ENCODE measurements at places on chromosomes 13 and 19.
A peak's percentile ranks its signal among the peaks of the same experiment; 100 is the strongest.

DNA sequence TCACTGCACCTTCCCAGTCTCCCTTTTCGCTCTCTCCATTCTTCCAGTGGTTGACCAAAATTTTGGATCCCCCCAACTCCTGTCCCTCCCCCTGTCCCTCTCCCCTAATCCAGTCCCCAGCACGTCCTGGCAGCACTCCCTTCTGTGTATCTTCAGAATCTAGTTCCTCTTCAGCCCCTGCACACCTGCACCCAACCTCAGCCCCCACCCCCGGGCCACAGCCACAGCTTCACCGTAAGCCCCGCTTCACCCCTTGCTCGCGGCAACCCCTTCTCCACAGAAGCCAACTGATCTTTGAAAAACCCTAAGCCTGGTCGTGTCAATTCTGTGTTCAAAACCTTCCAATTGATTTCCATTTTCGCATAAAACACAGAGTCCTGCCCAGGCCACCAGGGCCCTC, 35.5 kb upstream of the SLC15A1 start:
- DNase-seq, result no peak

DNA sequence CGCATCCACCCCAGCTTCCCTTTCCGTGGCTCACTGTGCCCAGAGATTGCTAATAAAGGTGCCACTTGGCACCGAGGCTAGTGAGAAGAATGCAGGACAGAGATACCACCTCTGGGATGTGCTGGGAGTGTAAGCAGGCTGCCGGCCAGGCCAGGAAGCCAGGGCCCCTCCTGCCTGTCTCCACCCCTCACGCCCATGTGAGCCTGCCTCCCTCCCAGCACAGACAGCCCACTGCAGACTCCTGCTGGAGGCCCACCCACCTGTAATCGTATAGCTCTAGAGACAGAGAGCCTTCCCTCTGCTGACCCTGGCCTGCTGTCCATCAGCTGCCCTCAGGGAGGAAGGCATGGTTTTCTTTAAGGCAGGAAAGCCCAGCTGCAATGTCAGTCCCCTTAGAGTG, 13.9 kb downstream of the VSTM2B start:
- no peak for DNase-seq

- no peak for DNase-seq
These were observed 285.8 kb upstream of the PCDH9 start for GRCh38 chr13:67515895-67516294.

GRCh38 chr19:31421856-31422255, 72.6 kb upstream of the TSHZ3 start:
- DNase-seq, result no peak

GRCh38 chr19:35024095-35024494, 6.2 kb upstream of the SCN1B start:
- no peak for DNase-seq

DNA sequence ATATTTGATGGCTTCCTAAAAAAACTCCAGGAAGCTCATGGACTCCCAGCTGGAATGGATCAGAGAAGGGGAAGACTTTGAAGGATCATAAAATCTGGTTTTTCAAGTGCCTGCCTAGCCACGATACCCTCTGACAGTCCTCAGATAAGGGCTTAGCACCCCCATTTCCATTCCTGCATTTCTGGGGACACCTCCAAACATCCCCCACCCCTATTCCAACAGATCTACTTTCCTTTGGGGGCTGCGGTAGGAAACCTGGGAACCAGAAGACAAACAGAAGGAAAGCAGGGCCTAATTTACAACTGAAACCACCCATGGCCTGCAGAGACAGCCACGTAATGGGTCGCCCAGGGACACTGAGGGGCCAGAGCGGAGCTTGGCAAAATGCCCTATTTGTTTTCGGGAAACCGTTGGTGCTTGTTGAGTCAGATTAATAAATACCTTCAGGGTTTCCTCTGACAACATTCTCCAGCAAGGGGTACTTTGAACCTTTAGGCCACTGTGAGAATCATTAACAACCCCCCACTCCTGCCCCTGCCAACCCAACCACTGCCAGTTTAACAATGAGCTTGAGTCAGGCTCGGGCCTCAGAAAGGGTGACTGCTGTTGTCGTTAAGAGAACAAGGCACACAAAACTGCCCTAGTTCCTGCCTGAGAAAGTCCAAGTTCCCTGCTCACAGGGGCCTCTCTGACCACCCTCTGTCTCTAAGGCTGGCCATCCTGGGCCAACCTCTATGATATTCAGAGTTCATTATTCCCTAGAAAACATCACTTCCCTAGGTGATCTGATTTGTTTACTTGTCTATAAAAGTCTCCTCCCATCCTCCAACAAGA, 23.5 kb downstream of the RHPN2 start:
- no peak for DNase-seq

GRCh38 chr19:49862391-49863253, 4.8 kb downstream of the PNKP start:
- peak; percentile 35 for DNase-seq

DNA sequence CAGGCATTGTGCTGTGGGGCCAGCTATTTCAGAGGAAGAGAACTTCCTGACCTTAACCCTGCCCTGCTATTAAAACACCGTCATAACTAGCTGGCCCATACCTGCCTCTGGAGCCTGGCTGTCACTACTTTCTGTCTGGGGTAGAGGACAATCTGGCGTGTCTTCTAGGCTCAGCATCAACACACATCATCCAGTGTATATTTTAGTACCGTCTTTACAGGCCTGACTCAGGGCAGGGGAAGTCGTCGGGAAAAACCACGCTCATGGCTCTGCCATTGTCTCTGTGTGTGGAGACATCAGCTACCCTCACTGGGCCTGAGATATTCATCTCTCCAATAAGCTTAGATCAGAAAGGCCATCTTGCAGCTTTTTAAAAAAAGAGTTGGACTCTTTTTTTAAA, 151.1 kb downstream of the KATNAL1 start:
- no peak for DNase-seq

DNA sequence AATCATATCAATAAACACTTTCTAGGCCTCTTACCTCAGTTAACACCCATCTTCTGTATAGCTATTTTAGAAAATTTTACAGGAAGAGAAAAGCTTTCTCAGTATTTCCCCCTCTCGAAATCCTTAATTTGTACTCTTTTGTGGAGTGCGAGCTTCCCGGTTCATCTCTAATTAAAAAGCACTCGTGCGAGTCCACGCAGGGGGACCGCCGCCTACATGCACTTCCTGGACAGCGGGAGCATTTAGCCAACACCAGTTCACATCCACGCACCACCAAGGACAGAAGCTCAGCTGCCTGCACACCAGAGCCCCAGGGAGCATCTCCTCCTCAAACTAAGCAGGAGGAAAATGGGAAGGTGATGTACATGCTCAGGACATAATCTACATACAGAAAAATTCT, 60.0 kb downstream of the RASA3 start:
- no peak for DNase-seq

DNA sequence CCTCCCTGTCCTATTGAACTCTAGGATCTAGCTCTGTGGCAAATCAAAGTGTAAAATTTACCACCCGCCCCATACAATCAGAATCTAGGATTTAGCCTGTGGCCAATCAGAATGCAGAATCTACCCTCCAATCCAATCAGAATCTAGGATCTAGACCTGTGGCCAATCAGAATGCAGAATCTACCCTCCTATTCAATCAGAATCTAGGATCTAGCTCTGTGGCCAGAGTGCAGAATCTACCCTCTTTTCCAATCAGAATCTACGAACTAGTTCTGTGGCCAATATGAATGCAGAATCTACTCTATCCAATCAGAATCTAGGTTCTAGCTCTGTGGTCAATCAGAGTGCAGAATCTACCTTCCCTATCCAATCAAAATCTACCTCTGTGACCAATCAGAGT, 25.8 kb downstream of the PRKD2 start:
- no peak for DNase-seq

- peak; percentile 64 for DNase-seq
These were observed 11.7 kb downstream of the NTN5 start for GRCh38 chr19:48660852-48661710.

GRCh38 chr19:32877323-32877912, 7.9 kb upstream of the SLC7A9 start:
- no peak for DNase-seq

DNA sequence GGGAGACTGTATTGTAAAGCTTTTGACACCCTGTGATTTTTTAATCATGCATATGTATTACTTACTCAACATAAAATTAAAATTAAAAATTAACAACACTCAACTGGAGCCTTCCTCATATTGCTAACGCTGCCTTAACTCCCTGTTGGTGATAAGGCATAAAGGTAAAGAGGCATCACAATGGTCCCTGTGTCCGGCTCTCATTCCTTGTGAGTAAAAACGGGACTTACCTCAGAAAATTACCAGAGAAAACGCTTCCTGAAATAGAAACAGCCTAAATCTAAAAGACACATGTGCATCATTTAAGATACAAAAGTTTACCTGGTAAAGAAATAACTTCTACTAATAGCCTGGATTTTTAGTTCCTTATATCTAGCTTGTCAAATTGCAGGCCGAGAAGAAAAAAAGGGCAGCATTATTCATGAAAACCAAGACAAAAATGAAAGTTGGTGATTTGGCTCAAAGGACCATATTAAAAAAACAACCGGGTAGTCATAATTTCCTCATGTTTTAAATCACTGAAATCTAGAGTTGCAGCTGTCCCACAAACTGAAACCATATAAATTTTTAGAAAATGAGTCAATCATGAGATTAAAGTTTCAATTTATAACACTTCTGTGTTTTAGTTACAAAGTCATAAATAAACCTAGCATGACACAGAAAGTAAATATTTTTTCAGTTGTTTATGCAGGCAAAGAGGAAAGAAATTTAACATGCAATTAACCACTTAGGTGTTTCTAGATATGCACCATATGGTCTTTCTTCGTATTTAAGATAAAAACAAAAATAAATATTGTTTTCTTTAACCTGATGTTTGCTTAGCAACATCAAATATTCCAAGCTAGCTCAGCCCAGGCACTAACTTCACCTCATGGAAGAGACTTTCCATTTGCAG, 94.7 kb downstream of the MIPEP start:
- DNase-seq, result no peak

GRCh38 chr19:19687090-19687489, 18.5 kb downstream of the ZNF101 start:
- DNase-seq, result no peak

DNA sequence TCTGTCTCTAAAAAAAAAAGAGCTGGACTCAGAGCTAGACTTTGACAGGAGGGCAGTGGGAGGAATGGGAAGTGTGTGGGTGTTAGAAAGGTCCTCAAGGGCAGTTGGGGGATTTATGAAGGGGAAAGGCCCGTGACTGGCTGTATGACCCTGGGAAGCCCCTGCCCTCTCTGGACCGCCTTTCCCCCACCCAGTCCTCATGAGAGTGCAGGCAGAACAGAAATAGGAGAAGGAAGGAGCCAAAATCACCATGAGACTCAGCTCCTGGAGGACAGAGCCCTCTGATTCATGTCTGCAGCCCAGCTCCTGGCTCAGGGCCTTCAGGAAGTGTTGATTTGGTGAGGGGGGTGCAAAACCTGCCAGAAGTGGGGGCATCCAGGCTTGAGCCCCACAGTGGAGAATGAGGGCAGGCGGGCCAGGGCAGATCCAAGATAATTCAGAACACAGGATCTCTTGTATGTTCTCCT, 8.7 kb upstream of the SMG9 start:
- no peak for DNase-seq

DNA sequence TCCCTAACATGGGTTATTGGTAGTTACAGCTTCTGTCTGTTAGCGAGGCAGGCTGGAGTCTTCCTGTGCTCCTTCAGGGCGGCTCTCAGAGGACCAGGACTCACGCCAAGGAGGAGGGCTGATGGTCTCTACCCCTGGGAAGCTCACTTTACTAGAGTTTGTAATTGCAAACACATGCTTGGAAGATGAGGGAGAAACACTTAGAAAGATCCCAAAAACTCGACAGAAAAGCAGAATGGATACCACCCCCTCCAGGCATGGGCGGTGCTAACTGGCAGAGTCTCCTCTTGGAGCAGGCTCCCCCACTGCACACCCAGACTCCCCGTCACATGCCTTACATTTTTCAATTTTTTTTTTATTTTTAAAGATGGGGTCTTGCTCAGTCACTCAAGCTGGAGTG, 62.0 kb downstream of the PARP4 start:
- no peak for DNase-seq

DNA sequence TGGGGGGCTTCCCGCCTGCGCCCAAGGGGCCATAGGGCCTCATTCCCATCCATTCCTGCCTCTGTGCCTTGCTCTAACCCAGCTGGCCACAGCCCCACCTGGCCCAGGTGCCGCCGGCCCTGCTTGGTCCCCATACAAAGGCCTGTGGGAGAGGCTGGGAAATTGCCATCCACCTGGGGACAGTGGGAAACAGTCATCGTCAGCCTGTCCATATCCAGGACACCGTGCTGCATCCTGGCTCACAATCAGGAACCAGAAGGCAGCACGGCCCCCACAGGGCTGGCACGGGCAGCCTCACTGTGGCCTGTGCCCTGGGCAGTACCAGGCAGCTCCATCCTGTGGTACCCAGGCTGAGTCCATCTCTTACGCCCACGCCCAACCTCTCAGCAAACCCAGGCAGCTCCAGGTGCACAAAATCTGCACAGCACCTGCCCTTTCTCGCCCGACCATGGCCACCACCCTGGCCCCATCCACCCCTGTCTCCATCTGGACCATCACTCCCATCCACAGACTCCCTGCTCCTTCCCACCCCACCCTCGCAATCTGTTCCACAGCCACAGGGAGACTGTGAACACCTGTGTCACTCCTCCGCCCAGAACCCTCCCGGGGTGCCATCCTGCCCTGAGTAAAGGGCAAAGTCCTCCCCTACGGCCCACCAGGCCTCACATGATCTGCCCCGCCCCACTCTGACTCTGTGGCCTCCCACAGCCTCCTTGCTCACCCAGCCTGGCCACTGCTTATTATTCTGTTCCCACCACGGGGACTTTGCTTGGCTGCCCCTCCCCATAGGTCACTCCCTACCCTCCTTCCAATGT, 21.1 kb upstream of the FBXO27 start:
- DNase-seq, result no peak

- DNase-seq, result no peak
These were observed 1776.2 kb downstream of the PCDH9 start for GRCh38 chr13:65453982-65454381.

- DNase-seq, result no peak
These were observed 563.5 kb upstream of the SLITRK5 start for GRCh38 chr13:87107651-87108050.

- no peak for DNase-seq
These were observed 3.9 kb upstream of the SLC35E1 start for GRCh38 chr19:16575861-16576689.

- no peak for DNase-seq
These were observed 19.5 kb upstream of the IFT88 start for GRCh38 chr13:20547479-20547908.

GRCh38 chr13:112726016-112726767, 36.4 kb downstream of the ATP11A start:
- no peak for DNase-seq

DNA sequence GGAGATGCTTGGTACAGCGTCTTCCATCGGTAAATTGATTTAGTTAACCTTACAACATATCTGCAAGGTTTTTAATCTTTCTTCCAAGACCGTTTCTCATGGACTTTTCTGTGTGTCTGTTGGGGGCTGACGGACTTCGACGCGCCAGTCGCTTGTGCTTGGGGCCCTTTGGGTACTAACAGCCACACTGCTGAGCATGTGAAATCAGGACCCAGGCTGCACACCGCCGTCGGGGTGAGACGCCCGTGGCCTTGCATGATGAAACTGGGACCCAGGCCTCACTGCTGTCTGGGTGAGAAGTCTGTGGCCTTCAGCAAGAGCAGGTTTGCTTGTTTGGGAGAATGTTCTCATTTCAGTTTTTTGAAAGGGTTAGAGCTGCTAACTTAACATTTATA, 9.8 kb downstream of the ATP4B start:
- no peak for DNase-seq

GRCh38 chr19:35099155-35099896, 16.3 kb upstream of the FXYD3 start:
- no peak for DNase-seq
